ENCODE measurements at places on chromosomes 2 and 18.

GRCh38 chr2:170689481-170689880, 25.7 kb upstream of the SP5 start:
- DNase-seq: no peak

DNA sequence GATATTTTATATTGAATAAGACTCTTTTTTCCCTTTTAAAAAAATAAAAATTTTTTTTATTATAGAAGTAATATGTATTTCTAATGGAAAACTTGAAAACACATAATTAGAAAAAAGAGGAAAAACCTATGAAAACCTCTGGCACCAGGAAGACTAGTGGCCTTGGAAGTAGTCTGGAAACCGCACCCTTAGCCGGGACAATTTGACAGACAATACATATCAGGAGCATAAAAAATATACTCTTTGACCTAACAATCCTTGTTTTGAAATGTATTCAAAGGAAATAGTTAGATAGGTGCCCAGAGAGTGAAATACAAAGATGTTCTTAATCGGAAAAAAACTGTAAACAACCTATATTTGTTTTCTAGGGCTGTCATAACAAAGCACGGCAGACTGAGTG, 34.9 kb upstream of the FAM117B start:
- DNase-seq: no peak

- no peak for DNase-seq
These were observed 67.0 kb upstream of the SERTAD2 start for GRCh38 chr2:64720535-64721319.

- DNase-seq: no peak
These were observed 72.6 kb upstream of the RAB6C start for GRCh38 chr2:129906861-129907235.

Data from stimulated activated CD4-positive, alpha-beta T cell treated with anti-CD3 and anti-CD28 coated beads, Interleukin-2, amount 100 ng/mL, for 24 hours (primary cell).